ENCODE measurements at places on chromosomes 5 and 9.
A peak's percentile ranks its signal among the peaks of the same experiment; 100 is the strongest.

GRCh38 chr5:170275376-170275994, 22.1 kb downstream of the LCP2 start:
- no peak for DNase-seq

- DNase-seq = no peak
Measured at GRCh38 chr5:64628901-64629300, 61.4 kb upstream of the SHISAL2B start.

- no peak for DNase-seq
Measured at GRCh38 chr5:138527170-138527569, 15.9 kb downstream of the ETF1 start.

DNA sequence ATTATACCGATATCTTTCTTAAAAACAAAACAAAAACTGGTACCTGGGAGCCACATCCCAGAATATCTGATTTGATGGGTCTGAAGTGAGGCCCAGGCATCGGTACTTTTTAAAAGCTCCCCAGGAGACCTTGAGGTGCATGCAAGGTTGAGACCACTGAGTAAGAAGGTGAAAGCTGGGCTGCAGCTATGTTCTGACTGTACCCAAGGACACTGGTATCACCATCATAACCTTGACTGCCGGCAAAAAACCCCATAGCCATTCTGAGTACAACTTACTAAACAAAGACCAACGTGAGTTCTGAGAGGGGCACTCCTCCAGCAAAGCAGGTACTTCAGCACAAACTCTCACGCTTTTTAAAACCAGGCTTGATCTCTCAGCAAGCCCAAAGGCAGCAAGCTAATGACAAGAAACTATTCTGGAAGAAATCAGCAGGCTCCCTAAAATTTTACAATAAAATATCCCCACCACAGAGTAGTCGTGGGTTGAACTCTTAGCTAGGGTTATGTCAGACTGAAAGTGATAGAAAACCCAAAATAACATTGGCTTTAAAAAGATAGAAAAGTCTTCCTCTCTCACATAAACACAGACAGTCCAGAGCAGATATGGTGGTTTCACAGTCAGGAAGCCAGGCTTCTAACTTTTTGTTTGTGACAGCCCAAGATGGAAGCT, 263.9 kb downstream of the SAXO1 start:
- DNase-seq = no peak

DNA sequence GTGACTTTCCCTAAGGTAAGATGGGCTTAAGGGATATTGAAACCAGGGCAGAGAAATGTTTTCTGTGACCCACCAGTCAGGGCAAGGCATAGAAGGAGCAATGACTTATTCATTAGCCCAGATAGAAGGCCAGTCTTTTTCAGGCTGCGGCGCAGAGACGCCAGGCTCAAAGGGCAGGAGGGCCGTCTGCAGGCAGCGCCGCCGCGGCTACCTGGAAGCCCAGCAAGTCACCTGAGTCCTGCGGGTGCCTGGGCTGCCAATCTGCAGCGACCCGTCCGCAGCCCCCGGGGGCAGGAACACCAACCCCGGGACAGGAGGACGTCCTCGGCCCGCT, 322 bp upstream of the SH3GL2 start:
- DNase-seq = no peak

- no peak for DNase-seq
Measured at GRCh38 chr9:129627556-129628440, 1.8 kb downstream of the NTMT1 start.

DNA sequence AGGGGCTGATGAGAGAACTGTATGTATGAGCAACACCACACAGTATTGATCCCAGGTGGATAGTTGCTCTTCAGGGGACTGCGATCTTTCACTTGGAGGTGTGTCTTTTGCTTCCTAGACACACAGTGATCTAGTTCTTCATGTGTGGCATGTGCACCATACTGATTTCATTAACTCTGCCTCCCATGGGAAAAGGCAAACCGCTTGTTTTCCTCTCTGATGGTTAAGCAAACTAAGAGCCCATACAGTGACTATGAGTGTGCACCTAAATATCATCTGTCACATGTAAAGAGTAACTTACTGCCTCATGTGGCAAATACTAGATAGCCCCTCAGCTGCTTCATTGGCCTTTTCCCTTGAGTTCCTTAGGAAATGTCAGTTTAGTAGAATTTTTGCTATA, 147.3 kb downstream of the TLE4 start:
- no peak for DNase-seq

- DNase-seq = no peak
Measured at GRCh38 chr5:146761811-146762210, 116.7 kb downstream of the PPP2R2B start.

GRCh38 chr5:134524272-134524825, 1.1 kb upstream of the JADE2 start:
- DNase-seq = peak; percentile 47

GRCh38 chr9:107112707-107113243, 170.3 kb upstream of the RAD23B start:
- DNase-seq = no peak

- DNase-seq = no peak
Measured at GRCh38 chr5:147558826-147559225, 49.0 kb upstream of the DPYSL3 start.

GRCh38 chr5:144395704-144396103, 225.0 kb downstream of the KCTD16 start:
- no peak for DNase-seq

DNA sequence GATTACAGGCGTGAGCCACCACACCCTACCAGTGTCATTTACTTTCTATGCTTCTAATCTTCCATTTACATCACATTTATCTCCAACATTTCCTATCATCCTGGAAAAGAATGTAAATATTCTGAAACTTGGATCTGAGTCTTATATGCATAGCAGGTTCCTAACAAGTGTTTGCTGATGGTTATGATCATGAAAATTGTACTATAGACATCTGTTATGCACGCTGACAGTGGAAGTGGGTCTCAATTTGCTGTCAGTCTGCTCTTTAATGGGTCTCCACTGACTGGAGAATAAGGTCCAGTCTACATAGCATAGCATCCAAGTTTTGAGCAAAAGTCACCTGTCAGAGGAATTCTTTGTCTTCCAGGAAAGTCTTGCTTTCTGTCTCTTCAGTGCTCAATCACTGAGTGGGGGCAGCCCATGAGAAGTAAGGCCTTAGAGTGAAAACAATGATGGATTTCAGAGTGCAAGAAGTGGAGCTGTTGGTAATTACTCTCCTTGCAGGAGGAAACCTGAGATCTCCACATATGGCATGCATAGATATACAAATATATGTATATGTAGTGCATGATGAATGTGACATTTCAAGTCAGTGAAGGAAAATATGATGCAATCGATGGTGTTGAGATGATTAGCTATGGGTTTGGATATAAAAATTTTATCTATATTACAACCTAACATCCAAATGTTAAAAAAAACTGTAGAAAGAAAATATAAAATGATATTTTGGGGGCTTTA, 29.2 kb upstream of the MSANTD3 start:
- no peak for DNase-seq

GRCh38 chr5:142181547-142182163, 73.1 kb downstream of the NDFIP1 start:
- no peak for DNase-seq

DNA sequence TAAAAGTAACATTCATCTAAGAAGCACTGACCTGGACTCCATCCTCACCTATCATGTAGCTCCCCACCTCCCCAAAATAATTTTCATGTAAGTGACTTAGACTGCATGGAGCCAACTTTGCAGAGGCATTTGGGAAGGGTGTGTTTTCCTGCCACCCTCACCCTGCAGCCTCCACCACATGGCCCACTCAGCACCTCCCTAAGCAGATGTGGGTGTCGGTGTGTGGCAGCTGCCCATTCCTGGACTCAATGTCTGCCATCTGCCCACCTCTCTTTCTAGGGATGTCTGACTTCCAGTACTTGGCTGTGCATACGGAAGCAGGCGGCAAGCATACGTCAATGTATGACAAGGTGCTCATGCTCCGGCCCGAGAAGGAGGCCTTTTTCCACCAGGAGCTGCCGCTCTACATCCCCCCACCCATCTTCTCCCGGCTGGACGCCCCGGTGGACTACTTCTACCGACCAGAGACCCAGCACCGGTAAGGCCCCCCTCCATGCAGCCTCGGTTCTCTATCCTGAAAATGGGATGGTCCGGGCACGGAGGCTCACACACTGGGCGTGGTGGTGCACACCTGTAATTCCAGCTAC, 12.7 kb downstream of the GTF3C5 start:
- no peak for DNase-seq

DNA sequence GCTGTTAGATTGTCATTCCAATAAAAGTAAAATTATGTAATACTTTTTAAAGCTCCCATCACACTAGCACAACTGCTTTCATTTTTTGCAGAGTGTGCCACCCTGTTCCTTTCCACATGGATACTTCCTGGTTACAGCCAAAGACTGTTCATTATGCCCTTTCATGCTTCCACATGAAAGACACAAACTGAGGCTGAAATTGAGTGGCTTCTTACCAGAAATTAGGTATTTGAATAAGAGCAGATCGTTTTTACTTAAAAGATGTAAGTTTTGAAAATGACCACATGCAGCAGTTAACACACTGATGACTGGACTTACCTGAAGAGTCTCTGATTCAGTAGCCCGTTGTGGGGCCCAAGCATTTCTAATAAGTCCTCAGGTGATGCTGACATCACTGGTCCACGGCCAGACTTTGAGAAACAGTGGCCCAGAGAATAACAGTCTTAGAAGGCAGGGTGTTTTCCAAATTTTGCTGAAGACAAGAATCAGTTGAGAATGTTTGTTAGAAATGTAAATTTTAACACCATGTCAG, 187.6 kb upstream of the DMRT1 start:
- DNase-seq = no peak

- no peak for DNase-seq
Measured at GRCh38 chr5:39650008-39650762, 225.4 kb upstream of the DAB2 start.

DNA sequence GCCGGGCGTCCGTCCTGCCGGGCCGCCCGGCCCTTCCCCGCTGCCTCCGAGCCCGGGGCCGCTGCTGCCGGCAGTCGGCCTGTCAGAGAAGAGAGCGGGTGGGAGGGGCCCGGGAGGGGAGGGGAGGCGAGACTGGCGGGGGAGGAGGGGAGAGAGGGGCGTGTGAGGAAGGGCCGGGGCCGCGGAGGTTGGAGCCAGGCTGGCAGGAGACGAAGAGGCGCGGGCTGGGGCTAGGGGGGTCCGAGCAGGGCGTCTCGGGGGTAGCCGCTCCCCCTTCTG, 570 bp downstream of the CREBRF start:
- DNase-seq = peak; percentile 68

- no peak for DNase-seq
Measured at GRCh38 chr5:17817990-17818389, 183.7 kb downstream of the TAF11L14 start.

DNA sequence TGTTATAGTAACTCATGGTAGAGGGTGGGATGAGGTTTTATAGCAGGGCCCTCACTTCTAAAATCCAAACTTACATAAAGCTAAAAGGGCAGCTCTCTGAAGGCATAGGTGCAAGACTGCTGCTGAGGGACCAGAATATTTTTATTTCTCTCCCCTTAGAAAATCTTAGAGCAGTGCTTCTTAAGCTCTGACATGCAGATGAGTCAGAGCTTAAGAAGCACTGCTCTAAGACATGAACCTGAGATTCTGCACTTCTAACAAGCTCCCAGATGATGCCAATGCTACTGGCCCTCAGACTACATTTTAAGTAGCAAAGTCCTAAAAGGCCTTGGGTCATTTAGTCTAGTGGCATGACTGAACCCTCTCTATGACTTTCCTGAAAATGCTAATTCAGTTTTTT, 97.6 kb upstream of the SPRY4 start:
- DNase-seq = no peak

- no peak for DNase-seq
Measured at GRCh38 chr9:94031380-94031779, 52.9 kb upstream of the PTPDC1 start.

GRCh38 chr9:35763803-35764202, 9.7 kb upstream of the MSMP start:
- DNase-seq = no peak

DNA sequence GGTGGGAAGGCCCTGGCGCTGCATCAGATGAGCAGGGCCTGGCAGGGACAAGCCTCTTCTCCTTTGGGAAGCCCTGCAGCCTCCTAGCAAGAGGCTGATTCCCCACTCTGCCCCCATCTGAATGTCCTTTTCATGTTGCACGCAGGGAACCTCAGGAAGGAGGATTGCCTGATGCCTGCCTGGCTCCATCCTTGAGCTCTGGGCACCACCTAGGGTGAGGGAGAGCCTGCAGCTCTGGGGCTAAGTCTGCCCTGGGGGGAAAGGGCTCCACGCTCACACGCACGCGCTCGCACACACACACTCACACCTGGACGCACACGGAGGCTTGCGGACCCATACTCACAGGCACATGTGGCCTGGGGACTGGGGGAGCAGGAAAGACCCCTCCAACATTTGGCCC, 86.6 kb downstream of the LMX1B start:
- DNase-seq = no peak

DNA sequence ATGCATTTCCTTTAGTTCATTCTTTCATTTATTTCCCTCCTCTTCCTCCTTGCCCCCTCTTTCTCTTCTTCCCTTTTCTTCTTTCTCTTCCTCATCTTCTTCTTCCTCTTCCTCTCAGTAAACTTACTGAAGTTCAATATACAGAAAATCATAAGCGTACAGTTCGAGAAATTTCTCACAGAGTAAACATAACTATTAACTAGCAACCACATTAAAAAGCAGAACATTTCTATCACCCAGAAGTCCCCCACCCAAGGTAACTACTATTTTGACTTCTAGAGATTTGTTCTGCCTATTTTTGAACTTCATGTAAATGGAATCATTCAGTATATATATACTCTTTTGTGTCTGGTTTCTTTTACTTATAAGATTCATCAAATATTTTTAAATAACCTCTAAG, 48.2 kb downstream of the TNFAIP8 start:
- no peak for DNase-seq

DNA sequence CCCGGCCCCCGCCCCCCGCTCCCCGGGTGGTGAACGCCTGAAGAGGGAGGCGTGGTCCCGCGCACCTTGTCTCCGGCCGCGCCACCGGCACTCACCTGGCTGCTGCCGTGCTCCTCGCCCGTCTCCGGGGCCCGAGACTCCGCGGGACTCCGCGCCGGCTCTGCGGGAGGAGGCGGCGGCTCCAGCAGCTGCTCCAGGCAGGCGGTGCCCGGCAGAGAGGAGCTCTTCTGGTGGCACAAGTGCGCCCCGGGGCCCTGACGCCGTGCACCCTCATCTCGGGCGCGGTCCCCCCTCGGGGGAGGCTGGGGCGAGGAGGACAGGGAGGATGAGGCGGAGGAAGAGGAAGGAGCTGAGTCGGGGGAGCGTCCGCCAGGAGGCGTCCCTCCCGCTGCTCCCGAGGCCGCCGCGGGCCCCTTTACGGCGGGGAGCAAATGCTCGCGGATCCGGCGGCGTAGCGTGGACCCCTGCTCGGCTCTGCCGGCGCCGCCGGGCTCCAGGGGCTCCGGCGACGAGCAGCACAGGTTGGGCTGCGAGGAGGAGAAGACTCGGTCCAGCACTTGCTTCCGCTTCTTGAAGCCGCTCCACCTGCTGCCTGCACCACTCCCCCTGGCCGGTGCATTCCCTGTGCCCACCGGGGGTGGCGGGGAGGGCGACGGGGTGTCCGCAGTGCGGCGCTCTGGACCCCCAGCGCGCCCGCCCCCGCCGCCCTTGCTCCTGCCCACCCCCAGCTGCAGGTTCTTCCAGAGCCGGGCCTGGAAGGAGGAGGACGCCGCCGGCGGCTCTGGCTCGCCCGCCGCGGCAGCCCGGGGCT, 928 bp downstream of the MCTP1 start:
- DNase-seq = no peak

Measured in stimulated activated CD4-positive, alpha-beta T cell treated with anti-CD3 and anti-CD28 coated beads, TNF-alpha, amount 100 ng/mL, for 1 hour (primary cell).